Naive thymus-derived CD8-positive, alpha-beta T cell (primary cell): ENCODE measurements at places on chromosomes 4 and X. TPM values are rescaled to one million over a fixed set of nuclear protein-coding genes. Genes with fewer than 3 reads are reported as not detected.

- H3K4me3 ChIP-seq: no peak overlapping the region
- no peaks in the 10 kb centered on the region for H3K4me1 ChIP-seq
- peaks cover 15% of the 10 kb centered on the region for H3K36me3 ChIP-seq
Measured at GRCh38 chr4:8710946-8711345, 118.4 kb downstream of the CPZ start.

- H3K4me1 ChIP-seq: no peaks in the 10 kb centered on the region
- peaks cover 14% of the 10 kb centered on the region for H3K27me3 ChIP-seq
- no peak for DNase-seq
- H3K36me3 ChIP-seq: peaks cover 2% of the 10 kb centered on the region
Measured at GRCh38 chr4:72954811-72955210, 114.7 kb downstream of the COX18 start.

- peaks cover 7% of the 10 kb centered on the region for H3K36me3 ChIP-seq
- H3K27me3 ChIP-seq: peaks cover 7% of the 10 kb centered on the region
- no peak overlapping the region for H3K4me3 ChIP-seq
Measured at GRCh38 chr4:140277576-140277975, 95.9 kb upstream of the SCOC start.

GRCh38 chrX:13669246-13669737, 16.4 kb downstream of the TCEANC start:
- H3K4me3 ChIP-seq: no peak overlapping the region
- no peaks in the 10 kb centered on the region for H3K27me3 ChIP-seq
- H3K27ac ChIP-seq: no peak overlapping the region
- H3K36me3 ChIP-seq: peaks cover 30% of the 10 kb centered on the region
- H3K4me1 ChIP-seq: peaks cover 11% of the 10 kb centered on the region

The SLC2A9 gene
- 3.0 TPM for total RNA-seq
